ENCODE measurements at places on chromosomes 12 and 14.

DNA sequence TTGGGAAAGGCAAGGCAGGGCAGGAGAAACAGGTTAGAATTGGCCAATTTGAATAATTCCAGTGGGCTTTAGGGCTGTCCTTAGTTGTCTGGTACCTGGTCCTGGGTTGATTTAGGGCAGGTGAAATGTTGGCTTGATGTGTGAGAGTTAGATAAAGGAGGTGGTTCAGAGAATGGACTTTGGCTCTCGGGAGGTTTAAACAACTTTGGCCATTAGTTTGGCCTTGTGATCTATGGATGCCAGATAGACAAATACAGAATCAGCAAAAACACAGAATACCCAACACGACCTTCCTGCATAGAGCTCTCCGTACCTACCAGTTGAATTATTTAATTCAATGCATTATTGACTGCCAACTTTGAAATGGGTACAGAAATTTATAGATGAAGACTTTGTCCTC lies 35.1 kb downstream of the SCN8A start:
- DNase-seq: no peak

GRCh38 chr12:52628841-52629240 lies 10.5 kb upstream of the KRT73 start:
- no peak for DNase-seq

- DNase-seq: no peak
These were observed 384.6 kb downstream of the APAF1 start for GRCh38 chr12:99029511-99030271.

GRCh38 chr14:62126879-62127478 lies 364.8 kb downstream of the SNAPC1 start:
- peak; percentile 21 for DNase-seq

DNA sequence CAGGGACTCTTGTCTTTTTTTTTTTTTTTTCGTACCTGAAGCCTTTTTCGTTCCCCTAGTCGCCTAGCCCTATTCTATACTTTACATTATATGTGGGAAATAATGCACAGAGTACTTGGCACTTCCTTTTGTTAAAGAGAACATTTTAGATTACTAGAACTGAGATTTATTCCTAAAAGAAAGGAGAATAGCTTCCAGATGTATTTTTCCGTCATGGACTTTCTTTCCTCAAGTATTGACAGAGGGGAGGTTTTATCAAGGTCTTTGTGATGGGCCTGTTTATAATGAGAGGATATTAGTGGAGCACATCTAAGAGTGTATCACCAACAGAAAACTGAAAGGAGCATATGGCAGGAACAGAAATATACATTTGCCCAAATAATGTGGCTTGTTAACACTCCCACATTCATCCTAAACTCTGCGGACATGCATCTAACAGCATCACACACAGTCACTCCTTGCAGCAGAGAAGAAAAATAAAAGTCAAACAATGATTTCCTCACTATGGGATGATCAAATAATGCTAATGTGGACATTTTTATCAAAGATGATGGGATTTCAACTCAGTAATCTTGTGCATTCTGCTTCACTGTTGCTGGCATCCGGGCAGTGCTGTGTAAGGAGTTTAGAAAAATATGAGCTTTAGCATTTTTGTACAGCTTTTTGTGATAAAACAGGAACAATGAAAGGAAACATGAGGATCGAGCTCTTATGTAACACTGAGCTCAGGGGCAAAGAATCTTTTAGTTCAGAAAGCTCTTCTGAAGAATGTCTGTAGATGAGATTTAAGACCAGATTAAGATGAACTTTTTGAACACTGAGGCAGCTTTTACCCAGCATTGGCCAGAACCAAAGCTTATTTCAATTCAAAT lies 183.1 kb downstream of the EGLN3 start:
- no peak for DNase-seq

DNA sequence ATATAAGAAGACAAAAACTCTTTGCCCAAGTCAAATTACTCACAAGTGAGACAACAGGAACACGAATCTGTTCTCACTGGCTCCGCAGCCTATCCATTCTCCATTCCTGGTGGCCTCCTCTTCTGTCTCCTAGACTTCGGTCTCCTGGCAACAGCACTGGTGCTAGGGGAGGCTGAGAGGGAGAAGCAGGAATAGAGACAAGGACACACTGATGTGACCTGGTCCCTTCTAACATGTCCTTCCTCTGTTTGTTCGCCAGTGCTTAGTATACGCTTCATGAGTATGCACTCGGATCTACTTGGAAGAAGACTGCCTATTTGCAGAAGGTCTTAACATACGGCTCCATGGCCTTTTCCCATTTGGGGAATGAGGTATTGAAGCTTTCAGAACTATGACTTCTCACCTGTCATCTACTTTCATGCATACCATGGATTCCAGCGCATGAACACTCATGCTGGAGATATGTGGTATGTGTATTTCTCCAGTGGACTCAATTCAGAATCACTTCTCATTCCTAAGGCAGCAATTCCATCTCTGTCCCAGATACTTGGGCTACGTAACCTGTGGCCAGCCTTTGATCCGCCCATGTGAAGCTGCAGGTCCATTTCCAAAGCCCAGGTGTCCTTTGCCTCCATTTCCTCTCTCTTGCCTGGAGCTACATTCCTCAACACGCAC lies 33.9 kb downstream of the BHLHE41 start:
- DNase-seq: no peak

All from WERI-Rb-1 (cell line).